ENCODE measurements at places on chromosomes 16 and 17. TPM values are rescaled to one million over a fixed set of nuclear protein-coding genes. Genes with fewer than 3 reads are reported as not detected.
A peak's percentile ranks its signal among the peaks of the same experiment; 100 is the strongest.

DNA sequence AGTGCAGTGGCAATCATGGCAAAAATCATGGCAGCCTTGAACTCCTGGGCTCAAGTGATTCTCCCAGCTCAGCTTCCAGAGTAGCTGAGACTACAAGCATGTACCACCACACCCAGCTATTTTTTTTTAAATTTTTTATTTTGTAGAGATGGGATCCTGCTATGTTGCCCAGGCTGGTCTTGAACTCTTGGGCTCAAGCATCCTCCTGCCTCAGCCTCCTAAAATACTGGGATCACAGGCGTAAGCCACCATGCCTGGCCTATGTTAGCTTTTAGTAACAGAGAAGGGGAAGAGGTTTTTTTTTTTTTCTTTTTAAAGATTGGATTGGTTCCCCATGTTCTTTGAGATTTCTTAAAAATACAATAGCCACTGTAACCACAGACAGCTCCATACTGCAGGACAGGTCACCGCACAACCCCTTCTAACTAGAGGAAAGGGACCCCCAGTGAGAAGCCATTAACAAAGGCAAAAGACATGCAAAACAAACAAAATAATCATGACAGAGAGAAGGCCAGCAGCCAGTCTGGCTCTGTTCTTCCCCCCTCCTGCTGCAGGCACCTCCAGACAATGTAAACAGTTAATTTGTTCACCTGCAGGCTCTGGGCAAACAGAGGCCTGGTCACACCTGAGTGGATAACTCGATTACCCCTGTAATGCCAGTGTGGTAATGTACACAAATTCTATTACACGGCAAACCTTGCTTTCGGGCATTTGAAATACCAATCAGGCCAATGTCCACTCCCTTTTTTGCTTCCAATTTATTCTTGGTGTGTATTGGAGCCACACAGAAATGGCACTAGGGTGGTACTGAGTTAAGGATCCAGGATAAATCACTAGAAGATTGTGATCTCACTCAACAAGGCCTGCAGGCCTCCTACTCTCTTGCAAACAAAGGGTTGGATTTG, 52.9 kb downstream of the SNX11 start:
- H3K36me3 ChIP-seq, result no peaks in the 10 kb centered on the region
- no peak for DNase-seq
- H3K4me3 ChIP-seq, result no peak overlapping the region
- peaks cover 5% of the 10 kb centered on the region for H3K4me1 ChIP-seq
- no peak overlapping the region for H3K27ac ChIP-seq
- peaks cover 3% of the 10 kb centered on the region for H3K27me3 ChIP-seq

- H3K27me3 ChIP-seq, result no peaks in the 10 kb centered on the region
- H3K4me3 ChIP-seq, result no peak overlapping the region
- no peak overlapping the region for H3K27ac ChIP-seq
- H3K36me3 ChIP-seq, result peaks cover 13% of the 10 kb centered on the region
- no peak for DNase-seq
These were observed 80.7 kb downstream of the MPRIP start for GRCh38 chr17:17122781-17123483.

DNA sequence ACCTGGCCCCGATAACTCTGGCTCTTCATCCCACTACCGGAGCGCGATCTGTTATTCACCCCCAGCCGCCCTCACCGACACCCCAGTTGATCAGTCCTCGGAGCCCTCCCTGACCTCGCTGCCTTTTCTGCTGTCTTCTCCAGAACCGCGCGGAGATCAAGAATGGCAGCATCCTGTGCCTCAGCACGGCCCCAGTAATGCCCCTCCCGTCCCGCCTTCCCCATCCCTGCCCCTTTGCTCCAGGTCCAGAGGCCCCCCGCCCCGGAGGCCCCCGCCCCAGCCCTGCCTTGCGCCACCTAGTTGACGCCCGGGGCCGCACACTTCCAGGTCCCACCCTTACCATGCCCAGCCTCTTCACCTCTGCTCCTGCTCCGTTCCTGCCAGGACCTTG, 872 bp downstream of the ELMO3 start:
- H3K4me1 ChIP-seq, result peaks cover 15% of the 10 kb centered on the region
- H3K4me3 ChIP-seq, result no peak overlapping the region
- no peak overlapping the region for H3K27ac ChIP-seq

DNA sequence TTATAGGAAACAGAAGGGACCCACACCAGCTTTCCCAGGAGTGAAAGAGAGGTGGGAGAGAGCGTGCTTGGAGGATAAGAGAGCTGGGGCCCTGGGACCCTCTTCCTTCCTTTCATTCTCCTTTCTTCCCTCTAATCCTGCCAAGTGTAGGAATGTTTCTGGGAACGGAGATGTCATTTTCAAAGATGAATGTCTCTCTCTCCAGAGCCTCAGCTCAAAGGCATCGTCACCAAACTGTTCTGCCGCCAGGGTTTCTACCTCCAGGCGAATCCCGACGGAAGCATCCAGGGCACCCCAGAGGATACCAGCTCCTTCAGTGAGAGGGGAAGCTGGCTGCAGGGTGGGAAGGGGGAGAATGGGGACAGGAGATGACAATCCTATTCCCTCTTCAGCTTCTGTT, 2.0 kb downstream of the FGF11 start:
- no peak overlapping the region for H3K4me3 ChIP-seq
- peaks cover 74% of the 10 kb centered on the region for H3K27me3 ChIP-seq
- no peak for DNase-seq
- no peak overlapping the region for H3K27ac ChIP-seq
- H3K4me1 ChIP-seq, result peaks cover 81% of the 10 kb centered on the region

DNA sequence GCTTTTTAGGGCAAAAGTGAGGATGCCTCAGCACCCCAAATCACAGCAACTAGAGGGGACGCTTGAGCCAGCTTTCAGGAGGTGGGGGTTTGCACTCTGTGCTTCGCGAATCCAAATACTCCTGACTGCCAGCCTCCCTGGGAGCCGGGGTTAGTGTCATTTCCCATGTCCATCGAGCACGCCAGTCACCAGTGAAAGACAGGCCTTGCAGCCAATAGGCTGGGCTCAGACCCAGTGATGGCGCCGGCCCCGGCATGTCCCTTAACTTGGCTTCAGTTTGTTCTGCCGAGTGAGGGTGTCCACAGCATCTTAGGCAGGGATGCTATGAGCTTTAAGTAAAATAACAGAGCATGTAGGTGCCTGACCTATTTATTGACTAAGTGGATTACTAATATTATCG, 50.9 kb upstream of the CDC42EP4 start:
- H3K36me3 ChIP-seq, result peaks cover 15% of the 10 kb centered on the region
- H3K27me3 ChIP-seq, result no peaks in the 10 kb centered on the region
- H3K4me3 ChIP-seq, result no peak overlapping the region
- no peak for DNase-seq

DNA sequence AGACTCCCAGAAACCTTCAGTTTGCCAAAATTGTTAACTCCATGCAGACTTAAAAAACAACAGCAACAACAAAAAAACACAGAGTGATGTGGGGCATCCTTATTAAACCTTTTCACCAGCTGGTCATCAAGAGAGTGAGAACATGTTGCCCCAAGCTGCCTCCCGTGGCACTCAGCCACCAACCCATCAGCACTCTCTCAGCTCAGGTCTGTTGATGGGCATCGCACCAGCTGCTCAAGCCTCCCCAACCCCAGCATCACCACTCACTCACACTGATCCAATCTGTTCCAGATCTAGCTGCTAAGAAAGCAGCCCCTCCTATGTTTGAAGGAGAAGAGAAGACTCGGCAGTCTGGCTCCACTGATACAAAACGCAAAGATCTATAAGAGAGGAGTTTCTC, 46.8 kb downstream of the SLC39A11 start:
- no peak overlapping the region for H3K27ac ChIP-seq
- H3K4me3 ChIP-seq, result no peak overlapping the region
- H3K27me3 ChIP-seq, result no peaks in the 10 kb centered on the region
- DNase-seq, result peak; percentile 44
- no peaks in the 10 kb centered on the region for H3K36me3 ChIP-seq
- H3K4me1 ChIP-seq, result peaks cover 15% of the 10 kb centered on the region

The ETV4 gene
- 6.8 TPM for polyA plus RNA-seq

The PIPOX gene
- polyA plus RNA-seq, result 1.4 TPM

The SMIM36 gene
- 0.11 TPM for polyA plus RNA-seq
